Activated CD8-positive, alpha-beta memory T cell treated with anti-CD3 and anti-CD28 coated beads for 1 hour (primary cell): ENCODE measurements at places on chromosomes 12 and 14.

- no peak for DNase-seq
Measured at GRCh38 chr12:113898466-113898865, 67.7 kb downstream of the RBM19 start.

DNA sequence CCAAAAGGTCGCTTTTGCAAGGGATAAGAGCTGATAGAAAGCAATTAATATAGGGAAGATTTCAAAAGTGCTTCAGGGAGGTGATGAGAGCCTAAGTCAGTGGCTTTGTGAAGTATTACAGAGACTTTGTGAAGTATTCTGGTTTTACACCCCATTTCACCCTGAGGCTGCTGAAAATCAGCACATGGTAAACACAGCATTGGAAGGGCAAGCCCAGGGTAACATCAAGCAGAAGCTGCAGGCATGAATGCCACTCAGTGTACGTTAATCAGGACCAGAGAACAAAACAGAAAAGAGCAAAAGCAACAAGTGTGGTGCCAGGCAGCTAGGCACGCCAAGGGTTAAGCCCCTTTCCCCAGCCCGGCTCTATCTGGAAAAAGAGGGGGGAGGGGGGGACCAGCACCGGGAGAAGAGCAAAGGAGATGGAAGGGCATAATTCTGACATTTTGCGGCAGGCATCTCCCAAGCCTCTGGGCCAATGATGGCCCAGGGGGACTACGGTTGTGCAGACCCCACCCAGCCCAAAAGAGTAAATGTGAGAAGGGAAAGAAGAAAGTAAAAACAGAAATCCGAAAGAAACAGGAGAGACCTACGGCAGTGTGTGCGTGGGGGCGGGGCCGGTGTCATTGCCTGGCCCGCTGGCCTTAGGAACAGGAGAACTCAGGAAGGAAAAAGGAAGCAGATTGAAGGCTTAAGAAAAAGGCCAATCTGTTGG lies 58.9 kb downstream of the DHRS2 start:
- no peak for DNase-seq

- peak; percentile 52 for DNase-seq
Measured at GRCh38 chr14:21525962-21526671, at the start of gene SALL2. TSS of gene SALL2 (minus strand) at chr14:21526346. CDS start at chr14:21526127, 219 bp downstream.

- DNase-seq: no peak
Measured at GRCh38 chr12:104291867-104292524, 11.5 kb upstream of the EID3 start.

DNA sequence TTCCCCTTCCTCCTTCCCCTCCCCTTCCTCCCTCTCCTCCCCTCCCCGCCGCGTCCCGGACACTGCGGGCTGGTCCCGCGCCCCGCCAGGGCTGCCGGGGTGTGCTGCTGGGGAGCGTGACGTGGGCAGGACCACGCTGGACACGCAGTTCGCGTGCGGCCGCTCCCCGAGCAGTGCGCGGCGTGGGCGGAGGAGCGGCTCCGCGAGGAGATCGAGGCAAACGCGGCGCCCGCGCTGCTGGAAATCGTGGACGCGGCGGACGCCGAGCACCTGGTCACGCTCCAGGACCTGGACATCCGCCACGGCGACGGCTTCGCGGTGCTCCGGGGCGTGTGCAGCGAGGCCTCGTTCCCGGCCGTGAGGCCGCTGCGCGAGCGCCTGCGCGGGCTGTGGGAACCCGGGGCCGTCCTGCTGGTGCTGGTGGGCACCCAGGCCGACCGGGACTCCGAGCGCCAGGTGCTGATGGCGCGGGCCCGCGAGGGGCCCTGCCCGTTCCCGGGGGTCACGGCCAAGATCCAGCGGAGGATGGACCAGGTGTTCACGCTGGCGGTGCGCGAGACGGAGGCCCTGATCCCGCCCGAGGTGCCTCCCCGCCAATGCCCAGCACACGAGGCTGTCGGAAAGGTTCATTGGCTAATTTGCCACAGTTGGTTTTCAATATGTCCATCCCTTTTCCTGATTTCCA lies 84.3 kb downstream of the TNFAIP2 start:
- DNase-seq: no peak

- no peak for DNase-seq
Measured at GRCh38 chr14:57461777-57462320, 31.8 kb downstream of the CCDC198 start.

DNA sequence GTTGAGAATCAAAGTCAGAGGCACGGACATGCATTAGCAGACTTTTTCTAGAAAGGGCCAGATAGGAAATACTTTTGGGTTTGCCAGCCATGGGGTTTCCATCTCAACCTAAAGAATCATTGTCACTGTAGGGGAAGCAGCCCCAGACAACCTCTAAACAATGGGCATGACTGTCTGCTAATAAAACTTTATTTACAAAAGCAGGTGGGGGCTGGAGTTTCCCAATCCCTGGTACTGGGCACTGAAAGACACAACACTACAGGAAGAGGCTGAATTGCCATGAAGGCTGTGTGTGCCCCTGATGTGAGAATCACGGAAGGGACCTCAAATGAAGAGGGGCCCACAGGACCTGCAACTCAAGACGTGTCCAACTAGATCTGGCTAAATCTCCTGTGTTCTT lies 62.0 kb upstream of the GPR68 start:
- no peak for DNase-seq

DNA sequence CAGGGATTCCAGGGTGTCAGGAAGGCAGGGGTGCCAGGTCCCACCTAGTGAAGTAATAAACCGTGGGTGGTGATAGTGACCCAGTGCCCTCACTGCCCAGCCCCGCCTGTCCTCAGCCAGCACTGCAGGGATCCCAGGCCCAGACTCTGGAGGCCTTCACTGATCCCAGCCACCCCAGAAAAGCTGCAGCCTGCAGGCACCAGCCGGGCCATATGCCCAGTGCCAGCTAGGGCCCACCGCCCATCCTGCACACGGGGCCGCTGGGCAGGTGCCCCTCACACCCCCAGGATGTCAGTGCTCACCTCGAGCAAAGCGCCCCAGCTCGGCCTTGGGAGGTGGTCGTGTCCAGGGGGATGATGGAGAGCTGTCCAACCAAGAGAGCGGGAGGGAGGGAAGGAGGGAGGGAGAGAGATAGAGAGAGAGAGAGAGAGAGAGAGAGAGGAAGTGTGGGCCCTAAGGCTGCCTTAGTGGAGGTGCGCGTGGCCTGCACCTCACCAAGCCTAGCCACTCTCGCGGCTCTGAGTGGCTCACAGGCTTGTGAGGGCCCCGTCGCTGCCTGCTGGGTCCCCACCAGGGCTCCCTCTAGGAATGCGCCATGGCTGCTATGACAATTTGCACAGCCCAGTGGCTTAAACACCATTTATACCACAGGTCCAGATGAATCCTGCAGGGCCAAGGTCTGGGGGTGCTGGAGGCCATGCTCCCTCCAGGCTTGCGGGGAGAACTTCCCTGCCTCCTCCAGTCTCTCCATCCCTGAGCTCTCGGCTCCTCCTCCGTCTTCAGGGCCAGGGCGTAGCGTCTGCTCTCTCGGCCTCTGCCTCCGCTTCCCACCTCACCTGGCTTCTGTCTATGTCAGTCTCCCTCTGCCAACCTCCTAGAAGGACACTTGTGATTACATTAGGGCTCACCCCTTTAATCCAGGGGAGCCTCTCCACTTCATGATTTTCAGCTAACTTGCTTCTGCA lies 401.0 kb downstream of the TMEM121 start:
- no peak for DNase-seq

- DNase-seq: no peak
Measured at GRCh38 chr14:68178282-68178681, 358.7 kb downstream of the RAD51B start.

DNA sequence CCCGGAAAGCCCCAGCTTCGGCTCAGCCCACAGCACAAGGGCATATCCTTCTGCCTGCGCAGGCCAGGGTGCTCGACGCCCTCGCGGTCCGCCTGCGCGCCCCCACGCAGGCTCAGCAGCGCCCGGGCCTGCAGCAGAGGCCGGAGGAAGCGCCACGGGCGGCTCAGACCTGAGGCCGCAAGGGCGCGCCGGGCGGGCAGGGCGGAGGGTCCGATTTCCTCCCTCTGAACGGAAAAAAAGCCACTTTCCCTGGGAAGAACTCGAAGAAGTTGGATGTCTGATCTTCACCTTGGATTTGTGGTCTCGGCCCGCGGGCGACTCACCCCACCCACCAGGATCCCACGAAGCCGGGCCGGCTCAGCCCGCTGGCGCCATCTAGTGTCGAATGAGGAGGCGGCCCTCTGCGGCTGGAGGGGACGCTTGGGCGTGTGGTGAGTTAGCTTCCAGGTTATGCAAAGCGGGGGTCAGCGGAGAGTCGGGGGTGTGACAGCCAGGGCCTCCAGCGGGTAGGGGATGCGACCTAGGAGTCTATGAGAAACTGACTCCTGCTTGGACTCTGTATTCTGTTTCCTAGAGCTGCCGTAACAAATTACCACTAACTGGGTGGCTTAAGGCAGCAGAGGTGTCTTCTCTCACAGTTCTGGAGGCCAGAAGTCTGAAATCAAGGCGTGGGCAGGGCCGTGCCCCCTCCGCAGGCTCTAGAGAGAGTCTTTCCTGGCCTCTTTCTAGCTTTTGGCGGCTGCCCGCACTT lies 40.0 kb upstream of the SRSF5 start:
- DNase-seq: peak; percentile 77

GRCh38 chr12:2332947-2333346 lies 280.2 kb downstream of the CACNA1C start:
- DNase-seq: no peak

GRCh38 chr12:25151476-25151875 lies 43.5 kb downstream of the DNAI7 start:
- DNase-seq: no peak

GRCh38 chr12:55041345-55042055 lies 21.7 kb downstream of the NEUROD4 start:
- no peak for DNase-seq

- no peak for DNase-seq
Measured at GRCh38 chr14:65574611-65575010, 162.1 kb downstream of the FUT8 start.

DNA sequence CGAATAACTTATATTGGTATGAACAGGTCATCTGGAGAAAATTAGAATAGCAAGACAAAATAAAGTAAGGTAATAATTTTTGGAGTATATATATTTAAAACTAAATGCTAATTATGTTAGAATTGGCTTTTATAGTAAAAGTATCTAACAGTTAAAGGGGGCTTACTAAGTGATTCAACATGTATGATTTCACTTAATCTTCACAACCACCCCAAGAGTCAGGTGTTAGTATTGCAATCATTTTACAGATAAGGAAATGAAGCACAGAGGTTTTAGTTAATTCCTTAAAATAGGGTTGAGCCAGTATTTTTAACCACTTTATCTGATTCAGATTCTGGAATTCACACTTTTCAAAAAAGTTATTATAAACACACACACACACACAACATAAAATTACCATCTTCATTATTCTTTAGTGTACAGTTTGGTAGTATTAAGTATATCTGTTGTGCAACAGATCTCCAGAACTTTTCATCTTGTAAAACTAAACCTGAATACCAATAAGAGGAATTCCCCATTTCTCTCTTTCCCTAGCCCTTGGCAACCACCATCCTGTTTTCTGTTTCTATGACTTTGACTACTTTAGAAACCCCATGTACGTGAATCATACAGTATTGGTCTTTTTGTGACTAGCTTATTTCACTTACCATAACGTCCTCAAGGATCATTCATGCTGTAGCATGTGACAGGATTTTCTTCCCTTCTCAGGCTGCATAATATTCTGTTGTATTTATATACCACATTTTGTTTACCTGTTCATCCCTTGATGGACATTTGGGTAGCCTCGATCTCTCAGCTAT lies 12.5 kb downstream of the A2M start:
- DNase-seq: no peak

DNA sequence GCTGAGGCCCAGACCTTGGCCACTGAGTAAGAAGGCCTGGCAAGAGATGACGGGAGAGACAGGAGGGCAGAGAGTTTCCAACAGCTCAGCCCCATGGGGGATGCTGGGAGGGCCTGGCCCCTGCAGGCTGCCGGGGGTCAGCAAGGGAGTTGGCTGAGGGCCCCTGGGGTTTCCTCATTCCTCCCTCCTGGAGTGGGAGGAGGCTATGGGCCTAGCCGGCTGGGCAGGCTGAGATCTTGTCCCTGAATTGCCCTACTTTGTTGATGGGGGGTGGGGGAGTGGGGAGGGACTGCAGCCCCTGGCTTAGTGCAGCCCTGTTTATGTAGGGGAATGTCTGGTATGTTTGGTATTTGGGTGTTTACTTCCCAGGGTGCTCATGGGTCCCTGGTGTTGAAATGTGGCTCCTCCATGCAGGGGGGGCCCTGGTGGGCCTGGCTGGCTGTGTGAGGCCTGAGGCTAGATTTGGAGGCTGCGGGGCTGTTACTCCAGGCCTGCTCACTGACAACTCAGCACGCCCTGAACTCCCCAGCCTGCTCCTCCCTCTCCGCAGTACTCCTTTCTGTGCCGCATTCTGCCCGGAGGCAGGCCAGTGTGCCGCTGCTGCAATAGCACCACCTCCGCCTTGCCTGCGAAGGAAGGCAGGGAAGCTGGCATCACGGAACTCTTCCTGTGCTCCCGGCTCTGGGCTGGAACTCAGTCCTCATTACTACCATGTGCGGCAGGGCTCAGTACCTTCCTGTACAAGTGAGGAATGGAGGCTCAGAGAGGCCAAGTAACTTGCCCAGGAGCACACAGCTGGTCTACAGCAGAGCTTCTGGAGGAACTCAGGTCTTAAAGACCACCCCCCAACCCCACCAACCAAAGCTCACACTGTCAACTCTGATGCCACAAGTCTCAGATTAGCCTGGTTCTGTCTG lies 25.3 kb downstream of the JDP2 start:
- no peak for DNase-seq

- DNase-seq: no peak
Measured at GRCh38 chr12:50733706-50734105, 30.2 kb upstream of the ATF1 start.

DNA sequence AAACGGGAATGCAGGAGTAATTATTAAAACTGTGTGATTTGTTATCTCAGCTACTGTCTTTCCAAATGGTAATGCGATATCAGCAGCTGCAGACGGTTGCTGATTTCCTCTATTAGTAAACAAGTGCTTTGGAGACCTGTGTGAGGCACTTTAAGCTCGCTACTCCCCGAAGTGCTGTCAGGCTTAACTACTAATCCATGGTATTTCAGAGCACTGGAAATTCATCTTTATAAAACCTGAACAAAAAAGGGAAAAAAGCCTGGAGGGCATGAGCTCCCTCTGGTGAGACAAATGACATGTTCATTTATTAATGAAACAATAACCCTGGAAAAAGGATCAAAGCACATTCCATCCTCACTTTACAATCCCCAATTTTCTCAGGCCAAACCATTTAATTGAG lies 143.6 kb upstream of the OTX2 start:
- DNase-seq: no peak

- no peak for DNase-seq
Measured at GRCh38 chr12:85920324-85920947, 46.3 kb downstream of the NTS start.

GRCh38 chr14:94360945-94361565 lies 27.3 kb downstream of the SERPINA1 start:
- no peak for DNase-seq

- no peak for DNase-seq
Measured at GRCh38 chr14:89424241-89424640, 7.2 kb upstream of the FOXN3 start.
